Right lobe of liver (tissue), 6 donors: ENCODE measurements at places on chromosomes 5 and 9. TPM values are rescaled to one million over a fixed set of nuclear protein-coding genes. Genes with fewer than 3 reads are reported as not detected.
A peak's percentile ranks its signal among the peaks of the same experiment; 100 is the strongest.

DNA sequence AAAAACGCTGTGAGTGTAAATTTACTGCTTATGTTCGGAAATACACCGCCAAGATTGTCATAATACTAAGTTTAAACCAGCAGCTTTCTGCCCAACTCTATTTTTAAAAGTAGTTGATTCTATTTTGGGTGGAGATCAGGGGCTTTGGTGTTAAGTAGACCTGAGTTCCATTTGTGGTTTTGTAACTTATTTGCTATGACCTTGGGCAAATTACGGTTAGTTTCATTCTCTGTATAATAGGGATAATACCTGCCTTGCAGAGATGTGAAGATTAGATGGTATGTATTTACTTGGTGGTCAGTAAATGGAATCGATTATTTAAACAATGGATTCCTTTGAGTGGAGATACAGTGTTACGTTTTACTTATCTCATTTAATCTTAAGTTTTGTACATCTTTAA, 1.6 kb downstream of the RAD23B start:
- no peak for DNase-seq

- no peak for DNase-seq
Observed at GRCh38 chr9:74330487-74331214, 166.5 kb upstream of the RORB start.

- DNase-seq = no peak
Observed at GRCh38 chr5:9698125-9698826, 68.1 kb upstream of the TAS2R1 start.

GRK6 gene
- total RNA-seq = 10.1 TPM

GNG10 gene
- total RNA-seq = 8.1 TPM

SMIM3 gene
- 6.5 TPM for total RNA-seq

C9orf43 gene
- total RNA-seq = 0.50 TPM

POLR1E gene
- total RNA-seq = 17.5 TPM

GRCh38 chr5:181207214-181207959, 2.4 kb upstream of the TRIM7 start:
- no peak for DNase-seq

GRCh38 chr5:89967771-89968444, 441.6 kb downstream of the CETN3 start:
- DNase-seq = no peak

IFNA21 gene
- total RNA-seq = not detected

ANKRD55 gene
- 1.2 TPM for total RNA-seq

MCC gene
- 23.1 TPM for total RNA-seq

DNA sequence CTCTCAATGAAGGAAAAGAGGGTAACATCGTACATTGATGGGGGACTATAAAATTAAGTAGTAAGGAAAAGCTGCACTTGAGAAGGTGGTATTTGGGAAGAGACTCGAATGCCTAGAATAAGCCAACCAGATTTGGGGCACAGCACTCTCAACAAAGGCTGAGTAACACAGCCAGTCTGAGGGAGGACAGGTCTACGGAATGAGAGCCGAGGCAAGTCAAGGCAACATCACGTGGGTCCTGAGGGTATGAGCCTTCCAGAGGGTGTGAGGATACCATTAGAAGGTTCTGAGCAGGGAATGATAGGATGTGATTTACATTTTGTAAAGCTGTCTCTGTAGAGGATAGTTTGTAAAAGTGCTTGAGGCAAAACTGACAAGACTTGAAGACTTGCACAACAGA, 434.1 kb downstream of the RAB3C start:
- DNase-seq = no peak

- DNase-seq = no peak
Observed at GRCh38 chr9:105127863-105128220, 116.6 kb upstream of the SLC44A1 start.

GRCh38 chr9:72779614-72780013, 173.2 kb downstream of the ALDH1A1 start:
- DNase-seq = no peak

GRCh38 chr9:15856591-15856990, 303.7 kb downstream of the CCDC171 start:
- no peak for DNase-seq

DNA sequence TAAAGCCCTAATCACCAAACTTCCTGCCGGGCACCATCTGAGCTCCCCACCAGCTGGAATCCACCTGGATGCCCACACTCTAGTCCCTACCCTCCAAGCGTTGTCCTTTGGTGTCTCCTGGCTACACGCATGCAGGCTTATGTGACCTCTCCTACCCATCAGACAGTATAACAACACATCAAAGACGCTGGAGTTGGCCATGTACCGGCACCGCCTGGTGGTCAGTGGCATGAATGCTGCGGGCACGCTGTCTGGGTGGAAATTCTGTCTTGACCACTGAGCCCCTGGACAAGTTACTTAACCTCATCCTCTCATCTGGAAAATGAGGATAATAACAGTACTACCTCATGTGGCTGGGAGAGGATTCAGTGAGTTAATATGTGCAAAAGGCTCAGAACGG, 23.4 kb upstream of the CORO2A start:
- DNase-seq = no peak

- no peak for DNase-seq
Observed at GRCh38 chr5:156513123-156513815, 186.3 kb downstream of the SGCD start.

CDO1 gene
- total RNA-seq = 157 TPM

GPBP1 gene
- total RNA-seq = 28.2 TPM

DNA sequence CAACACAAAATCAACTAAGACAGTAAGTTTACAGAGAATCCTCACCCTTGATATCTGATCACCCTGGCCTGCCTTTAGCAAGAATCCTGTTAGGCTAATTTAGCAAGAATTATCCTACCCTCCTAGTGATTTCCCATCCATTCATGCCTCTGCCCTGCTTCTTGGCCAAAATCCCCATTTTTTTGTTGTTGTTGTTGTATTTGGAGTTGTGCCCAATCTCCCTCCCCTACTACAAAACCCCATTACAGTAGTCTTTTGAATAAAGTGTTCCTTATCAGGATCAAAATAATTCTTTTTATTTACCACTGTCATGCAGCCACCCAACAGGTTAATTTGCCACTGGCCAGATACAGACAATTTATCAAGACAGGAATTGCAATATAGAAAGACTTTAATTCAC, 58.5 kb upstream of the CLINT1 start:
- DNase-seq = no peak

LCN9 gene
- not detected for total RNA-seq

GRCh38 chr5:83025690-83026478, 51.3 kb downstream of the TMEM167A start:
- no peak for DNase-seq

- peak; percentile 62 for DNase-seq
Observed at GRCh38 chr9:95506678-95507463, 9.9 kb downstream of the PTCH1 start.

DNA sequence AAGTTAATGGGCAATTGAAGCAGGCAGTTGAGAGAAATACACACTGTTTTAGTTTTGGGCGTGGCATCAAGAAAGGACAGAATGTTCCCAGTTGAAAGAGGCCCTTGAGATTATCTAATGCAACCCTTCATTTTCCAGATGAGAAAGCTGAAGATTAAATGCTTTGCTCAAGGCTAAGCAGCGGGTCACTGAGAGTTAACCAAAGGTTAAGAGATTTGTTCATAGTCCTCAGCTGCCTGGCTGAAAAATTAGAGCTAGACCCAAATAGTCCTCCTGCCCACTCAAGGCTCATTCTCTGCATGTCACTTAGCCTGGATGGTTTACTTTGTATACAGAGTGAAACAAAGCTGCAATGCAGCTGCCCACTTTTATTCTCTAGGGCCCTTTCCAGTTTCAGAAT, 46.7 kb upstream of the MAMDC2 start:
- no peak for DNase-seq

IL12B gene
- not detected for total RNA-seq

GRCh38 chr9:86940774-86941173, 6.5 kb downstream of the GAS1 start:
- no peak for DNase-seq

- DNase-seq = no peak
Observed at GRCh38 chr5:171893290-171893886, 107.8 kb downstream of the SMIM23 start.

GSN gene
- total RNA-seq = 37.2 TPM

GRCh38 chr5:194603-195209, 3.4 kb downstream of the LRRC14B start:
- no peak for DNase-seq

ALDOB gene
- total RNA-seq = 3,226 TPM

TRMT10B gene
- 4.3 TPM for total RNA-seq

- no peak for DNase-seq
Observed at GRCh38 chr5:56327809-56328208, 94.7 kb upstream of the ANKRD55 start.

- DNase-seq = no peak
Observed at GRCh38 chr5:32265902-32266301, 46.8 kb downstream of the MTMR12 start.

GRCh38 chr5:173233347-173234128, 1.5 kb downstream of the NKX2-5 start:
- no peak for DNase-seq

GRCh38 chr5:97838214-97838613, 655.2 kb upstream of the RIOK2 start:
- no peak for DNase-seq

DNA sequence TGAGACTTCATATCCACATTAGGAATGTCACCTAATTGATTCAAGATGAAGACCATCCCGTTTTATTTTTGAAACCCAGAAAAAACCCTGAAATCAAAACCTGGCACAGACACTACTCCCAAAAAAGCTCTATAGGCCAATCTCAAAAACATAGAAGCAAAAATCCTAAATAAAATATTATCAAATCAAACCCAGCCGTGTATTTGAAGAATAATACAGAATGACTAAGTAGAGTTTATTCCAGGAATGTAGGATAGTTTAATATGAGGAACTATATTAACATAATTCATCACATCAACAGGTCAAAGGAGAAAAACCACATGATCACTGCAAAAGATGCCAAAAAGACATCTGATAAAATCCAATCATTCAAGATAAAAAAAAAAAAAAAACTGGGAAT, 167.1 kb downstream of the ACTL7B start:
- DNase-seq = no peak

DNA sequence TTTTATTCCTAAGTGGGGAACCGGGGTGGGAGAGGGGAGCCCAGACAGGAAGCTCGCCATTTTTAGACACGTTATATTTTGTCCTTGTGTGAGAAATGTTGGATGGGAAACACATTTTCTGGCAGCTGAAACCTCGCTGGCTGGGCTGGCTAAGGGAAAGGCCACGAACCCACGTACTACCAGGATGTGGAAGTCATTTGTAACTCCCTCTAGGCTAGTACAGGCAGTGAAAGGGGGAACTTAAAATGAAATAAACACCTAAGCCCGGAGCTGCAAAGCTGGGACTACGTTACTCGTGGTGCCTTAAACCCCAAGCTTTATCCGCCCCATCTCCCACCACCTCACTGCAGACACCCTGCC, 42.5 kb downstream of the TMEM174 start:
- no peak for DNase-seq

DNA sequence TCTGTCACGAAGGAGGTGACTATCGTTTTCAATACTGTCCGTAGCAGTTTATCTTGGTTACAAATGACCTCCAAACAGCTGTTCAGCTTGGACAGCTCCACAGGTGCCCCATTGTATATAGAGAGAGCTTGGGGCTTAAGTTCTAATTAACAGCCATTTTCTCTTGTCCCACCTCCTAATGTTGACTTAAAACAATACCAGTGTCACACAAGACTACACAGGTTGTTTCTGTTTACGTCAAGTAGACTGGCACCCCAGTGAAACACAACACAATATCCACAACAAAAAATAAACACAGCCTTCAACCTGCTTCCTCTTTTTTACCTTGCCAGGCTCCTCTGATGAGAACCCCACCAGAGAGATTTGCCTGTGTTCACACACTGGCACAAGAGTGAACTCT, 39.8 kb upstream of the TLE1 start:
- no peak for DNase-seq

DNA sequence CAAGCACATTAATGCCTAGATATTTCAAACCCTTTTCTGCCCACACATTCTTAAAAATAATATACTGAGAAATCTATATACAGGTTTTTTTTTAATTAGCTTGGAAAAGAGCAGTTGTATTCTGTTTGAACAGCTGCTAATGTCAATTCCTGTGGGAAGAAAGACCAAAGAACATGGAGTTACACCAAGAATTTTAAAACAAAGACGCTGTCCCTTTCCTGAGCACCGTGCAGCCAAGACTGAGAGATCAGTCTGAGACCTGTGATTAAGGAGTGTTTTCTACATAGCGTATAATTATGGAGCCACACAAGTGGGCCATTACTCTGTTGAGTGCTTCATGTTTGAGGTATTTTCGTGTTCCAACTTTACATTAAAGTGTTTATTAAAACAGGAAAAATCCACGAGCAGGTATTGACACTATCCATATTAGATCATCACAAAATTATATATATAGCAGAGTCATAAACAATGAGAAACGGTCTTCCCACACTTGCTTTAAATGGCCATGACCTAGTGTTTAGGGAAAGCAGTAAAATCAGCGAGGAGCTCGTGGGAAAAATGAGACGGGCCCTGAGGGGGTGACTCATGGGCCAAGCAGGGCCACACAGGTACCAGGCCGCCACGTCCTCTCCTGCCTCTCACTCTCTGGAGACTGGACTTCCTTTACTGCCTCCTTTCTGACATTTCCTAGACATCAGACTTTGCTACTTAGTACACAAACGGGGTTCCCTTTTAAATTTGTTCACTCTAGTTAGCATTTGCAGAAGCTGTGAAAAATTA, 153.1 kb upstream of the OTULINL start:
- DNase-seq = no peak

FOXD4L5 gene
- 0.23 TPM for total RNA-seq

EXOC3 gene
- 21.8 TPM for total RNA-seq

SNX2 gene
- total RNA-seq = 37.3 TPM

GRCh38 chr9:97388721-97389238, 23.1 kb upstream of the TDRD7 start:
- no peak for DNase-seq

GRCh38 chr5:56077796-56078233, 83.1 kb upstream of the IL6ST start:
- DNase-seq = no peak

PCDHA3 gene
- total RNA-seq = not detected

SPATA24 gene
- total RNA-seq = 2.4 TPM

- DNase-seq = no peak
Observed at GRCh38 chr9:96667363-96667728, 12.2 kb upstream of the PRXL2C start.

HSPB3 gene
- not detected for total RNA-seq

ZDHHC11B gene
- total RNA-seq = 1.3 TPM

PPP1R2B gene
- not detected for total RNA-seq

- no peak for DNase-seq
Observed at GRCh38 chr5:117982691-117983090, 1005.7 kb downstream of the DTWD2 start.

DNA sequence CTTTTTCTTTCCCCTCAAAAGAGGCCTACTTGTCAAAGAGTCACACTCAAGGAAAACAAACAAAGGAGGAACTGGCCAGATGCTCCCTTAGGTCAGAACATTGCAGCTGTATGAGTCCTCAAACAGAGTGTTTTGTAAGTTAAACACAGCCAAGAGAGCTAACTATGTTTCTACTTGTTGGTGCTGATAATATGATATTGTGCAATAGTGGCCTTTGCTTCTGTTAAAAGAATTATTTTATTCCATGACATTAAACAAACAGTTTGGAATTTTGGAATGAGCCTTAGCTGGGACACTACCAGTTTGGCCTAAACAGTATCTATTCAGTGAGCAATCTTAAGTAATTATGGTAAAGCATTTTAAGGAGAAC, 56.0 kb upstream of the TPD52L3 start:
- DNase-seq = no peak

TCF7 gene
- total RNA-seq = 3.4 TPM
